ENCODE measurements at places on chromosomes 6 and 20.

DNA sequence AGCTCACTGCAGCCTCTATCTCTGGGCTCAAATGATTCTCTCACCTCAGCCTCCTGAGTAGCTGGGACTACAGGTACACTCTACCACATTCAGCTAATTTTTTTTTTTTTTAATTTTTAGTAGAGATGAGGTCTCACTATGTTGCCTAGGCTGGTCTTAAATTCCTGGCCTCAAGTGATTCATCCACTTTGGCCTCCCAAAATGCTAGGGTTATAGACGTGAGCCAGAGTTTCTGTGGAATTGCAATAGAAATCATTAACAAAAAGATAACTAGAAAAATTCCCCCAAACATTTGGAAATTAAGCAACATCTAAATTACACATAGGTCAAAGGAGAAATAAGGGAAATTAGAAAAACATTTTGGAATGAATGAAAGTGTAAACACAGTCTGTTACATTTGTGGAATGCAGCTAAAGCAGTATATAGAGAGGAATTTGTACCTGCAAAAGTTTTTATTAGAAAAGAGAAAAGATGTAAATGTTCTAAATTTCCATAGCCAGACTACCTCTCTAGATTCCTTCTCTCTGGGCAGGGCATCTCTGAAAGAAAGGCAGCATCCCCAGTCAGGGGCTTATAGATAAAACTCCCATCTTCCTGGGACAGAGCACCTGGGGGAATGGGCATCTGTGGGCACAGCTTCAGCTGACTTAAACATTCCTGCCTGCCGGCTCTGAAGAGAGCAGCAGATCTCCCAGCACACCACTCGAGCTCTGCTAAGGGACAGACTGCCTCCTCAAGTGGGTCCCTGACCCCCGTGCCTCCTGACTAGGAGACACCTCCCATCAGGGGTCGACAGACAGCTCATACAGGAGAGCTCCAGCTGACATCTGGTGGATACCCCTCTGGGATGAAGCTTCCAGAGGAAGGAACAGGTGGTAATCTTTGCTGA, 51.3 kb downstream of the ATRN start:
- no peak for DNase-seq

- no peak for DNase-seq
Observed at GRCh38 chr6:38183856-38184584, 364.5 kb downstream of the ZFAND3 start.

- no peak for DNase-seq
Observed at GRCh38 chr6:85241498-85242052, 208.3 kb upstream of the NT5E start.

GRCh38 chr6:147322299-147323162, 118.3 kb downstream of the STXBP5 start:
- no peak for DNase-seq

DNA sequence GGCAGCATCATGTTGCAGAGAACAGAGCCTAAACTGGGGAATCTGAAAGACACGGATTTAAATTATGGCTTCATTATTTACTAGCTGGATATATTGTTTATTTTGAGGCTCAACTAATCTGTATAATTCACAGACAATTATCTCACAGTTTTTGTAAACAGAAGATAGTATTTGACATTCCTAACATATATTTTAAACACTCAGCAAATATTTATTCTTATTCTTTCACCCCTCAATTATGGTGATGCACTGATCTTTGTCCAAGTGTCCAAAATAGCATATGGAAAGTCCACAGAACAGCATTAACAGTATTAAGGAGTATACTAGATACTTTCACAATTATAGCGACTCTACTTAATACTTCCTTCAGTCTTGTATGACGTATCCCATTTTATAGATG, 257.0 kb downstream of the ADGRG6 start:
- DNase-seq = no peak
